ENCODE measurements at places on chromosomes 7 and 10. TPM values are rescaled to one million over a fixed set of nuclear protein-coding genes. Genes with fewer than 3 reads are reported as not detected.

GRCh38 chr7:128425850-128426249 is 16.1 kb upstream of the IMPDH1 start:
- no peaks in the 10 kb centered on the region for H3K4me1 ChIP-seq
- H3K4me3 ChIP-seq = no peak overlapping the region
- H3K27ac ChIP-seq = no peak overlapping the region
- H3K36me3 ChIP-seq = no peaks in the 10 kb centered on the region

DNA sequence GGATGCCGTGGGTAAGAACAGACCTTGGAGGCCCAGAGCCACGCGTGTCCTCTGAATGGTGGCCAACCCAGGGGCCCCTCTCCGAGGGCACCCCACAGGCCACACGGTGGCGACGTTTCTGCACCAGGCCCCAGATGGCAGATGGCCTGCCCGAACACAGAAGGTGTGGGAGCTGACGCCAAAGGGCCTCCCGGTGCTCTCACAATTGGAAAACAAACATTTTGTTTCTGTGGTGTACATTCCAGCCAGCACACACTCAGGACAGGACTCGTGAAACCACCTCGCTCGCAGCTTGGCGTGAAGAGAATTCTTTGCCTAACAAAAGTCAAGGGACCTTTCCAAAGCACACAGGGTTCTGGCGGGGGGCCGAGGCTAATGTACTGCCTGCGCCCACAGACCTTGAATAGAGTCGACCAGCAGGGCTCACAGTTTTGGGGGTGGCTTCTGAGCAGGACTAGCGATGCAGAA is 112.1 kb downstream of the FAM53B start:
- H3K4me1 ChIP-seq = no peaks in the 10 kb centered on the region
- no peak overlapping the region for H3K4me3 ChIP-seq
- DNase-seq = no peak
- H3K27ac ChIP-seq = no peak overlapping the region
- no peaks in the 10 kb centered on the region for H3K27me3 ChIP-seq
- H3K36me3 ChIP-seq = no peaks in the 10 kb centered on the region

- H3K27ac ChIP-seq = peak overlapping the region; percentile 17
- H3K36me3 ChIP-seq = no peaks in the 10 kb centered on the region
- peak overlapping the region; percentile 73 for H3K4me3 ChIP-seq
- DNase-seq = no peak
- H3K27me3 ChIP-seq = no peaks in the 10 kb centered on the region
- H3K4me1 ChIP-seq = peaks cover 26% of the 10 kb centered on the region
Measured at GRCh38 chr7:11193888-11194287, 220.2 kb downstream of the PHF14 start.

DNA sequence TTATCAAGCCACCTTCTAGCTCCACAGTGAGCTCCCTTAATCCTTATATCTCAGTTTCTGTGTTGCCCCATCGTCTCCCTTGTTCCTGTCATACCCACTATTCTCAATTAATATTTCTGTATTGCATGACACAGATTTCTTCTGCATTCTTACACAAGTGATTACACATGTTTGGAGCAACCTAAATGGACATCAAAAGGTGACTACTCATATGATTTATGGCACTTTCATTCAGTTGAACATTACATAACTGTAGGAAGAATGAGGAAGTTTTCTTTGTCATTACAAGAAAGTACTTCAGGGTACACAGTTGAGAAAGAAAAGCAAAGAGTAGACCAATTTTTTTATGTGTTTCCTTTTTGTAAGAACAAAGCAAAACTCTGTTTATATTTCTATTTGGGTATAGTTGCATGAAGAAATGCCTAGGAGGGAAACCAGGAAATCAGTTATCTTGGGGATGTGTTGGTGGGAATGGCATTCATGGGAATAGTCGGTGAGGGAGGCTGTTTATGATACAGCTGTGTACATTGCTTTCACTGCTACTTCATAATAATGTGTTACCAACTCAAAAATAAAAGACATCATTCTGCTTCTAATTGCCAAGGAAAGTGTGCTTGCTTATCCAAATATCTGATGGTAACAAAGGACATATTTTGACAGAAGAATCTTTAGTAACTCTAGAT is 23.6 kb upstream of the PRSS37 start:
- H3K36me3 ChIP-seq = no peaks in the 10 kb centered on the region
- no peaks in the 10 kb centered on the region for H3K4me1 ChIP-seq
- no peak for DNase-seq
- H3K27me3 ChIP-seq = no peaks in the 10 kb centered on the region

DNA sequence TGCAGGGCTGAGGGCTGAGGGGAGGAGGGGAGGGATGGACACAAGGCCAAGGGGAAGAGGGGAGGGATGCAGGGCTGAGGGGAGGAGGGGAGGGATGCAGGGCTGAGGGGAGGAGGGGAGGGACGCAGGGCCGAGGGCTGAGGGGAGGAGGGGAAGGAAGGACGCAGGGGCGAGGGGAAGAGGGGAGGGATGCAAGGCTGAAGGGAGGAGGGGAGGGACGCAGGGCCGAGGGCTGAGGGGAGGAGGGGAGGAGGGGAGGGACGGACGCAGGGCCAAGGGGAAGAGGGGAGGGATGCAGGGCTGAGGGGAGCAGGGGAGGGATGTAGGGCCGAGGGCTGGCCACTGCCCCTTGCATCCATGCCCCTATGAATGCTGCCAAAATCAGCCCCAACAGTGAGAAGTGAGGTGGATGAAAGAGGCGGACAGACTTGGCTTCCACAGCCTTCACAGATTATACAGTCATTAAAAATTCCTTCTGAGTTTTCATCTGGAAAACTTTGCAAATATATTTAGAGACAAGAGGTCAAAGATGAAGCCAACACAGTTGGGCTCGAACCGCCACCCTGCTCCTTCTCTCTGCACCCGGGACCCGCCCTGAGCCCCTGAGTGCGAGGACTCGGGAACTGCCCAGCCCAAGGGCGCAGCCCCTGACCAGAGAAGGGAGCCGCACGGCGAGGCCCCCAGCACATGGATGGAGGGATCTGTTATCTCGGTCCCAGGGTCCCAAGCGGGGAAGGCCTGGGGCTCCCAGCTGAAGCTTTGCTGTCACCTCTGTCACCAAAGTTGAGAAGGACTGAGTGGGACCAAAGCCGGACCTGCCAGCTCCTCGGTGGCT is 65.8 kb downstream of the DIP2C start:
- H3K27me3 ChIP-seq = no peaks in the 10 kb centered on the region
- no peaks in the 10 kb centered on the region for H3K36me3 ChIP-seq
- peaks cover 27% of the 10 kb centered on the region for H3K4me1 ChIP-seq
- peak overlapping the region; percentile 93 for H3K27ac ChIP-seq
- no peak for DNase-seq

DNA sequence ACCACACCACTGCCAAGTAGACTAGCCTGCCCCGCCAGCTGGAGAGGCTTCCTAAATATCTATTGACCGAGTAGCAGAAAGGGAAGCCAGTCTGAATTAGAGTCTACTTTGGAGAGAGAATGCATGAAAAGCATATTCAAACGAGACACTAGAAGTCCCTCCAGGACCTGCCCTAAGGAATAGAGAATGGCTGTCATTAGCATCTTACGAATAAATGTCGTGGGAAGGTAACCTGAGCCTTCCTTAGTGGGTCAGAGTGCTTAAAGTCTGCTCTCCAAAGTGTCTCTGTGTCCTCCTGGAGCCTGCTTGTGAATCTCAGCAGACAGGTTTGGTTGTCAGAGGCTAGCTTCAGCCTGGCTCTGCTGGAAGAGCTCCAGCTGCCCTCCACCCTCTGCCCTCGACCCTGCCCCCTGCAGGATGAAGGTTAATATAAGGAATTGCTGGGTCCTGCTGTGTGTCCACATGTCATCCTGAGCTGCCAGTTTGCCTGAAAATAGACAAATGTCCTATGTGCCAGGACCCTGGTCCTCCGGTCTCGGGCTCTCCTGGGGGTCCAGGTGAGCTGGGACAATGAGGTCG is 33.4 kb downstream of the FAM241B start:
- H3K27ac ChIP-seq = no peak overlapping the region
- no peaks in the 10 kb centered on the region for H3K36me3 ChIP-seq
- no peak overlapping the region for H3K4me3 ChIP-seq
- peak; percentile 77 for DNase-seq
- peaks cover 41% of the 10 kb centered on the region for H3K27me3 ChIP-seq
- H3K4me1 ChIP-seq = no peaks in the 10 kb centered on the region

BMPER gene
- total RNA-seq = 9.7 TPM

GRCh38 chr10:131077724-131078123 is 233.8 kb downstream of the TCERG1L start:
- no peak overlapping the region for H3K4me3 ChIP-seq
- H3K4me1 ChIP-seq = no peaks in the 10 kb centered on the region
- peak; percentile 73 for DNase-seq
- H3K27me3 ChIP-seq = no peaks in the 10 kb centered on the region

- no peak overlapping the region for H3K4me3 ChIP-seq
- H3K36me3 ChIP-seq = no peaks in the 10 kb centered on the region
- no peaks in the 10 kb centered on the region for H3K27me3 ChIP-seq
- no peak overlapping the region for H3K27ac ChIP-seq
- DNase-seq = peak; percentile 52
Measured at GRCh38 chr10:59622320-59623132, 87.1 kb downstream of the SLC16A9 start.

- H3K4me3 ChIP-seq = peak overlapping the region; percentile 26
- no peaks in the 10 kb centered on the region for H3K27me3 ChIP-seq
- peak; percentile 97 for DNase-seq
- H3K36me3 ChIP-seq = peaks cover 36% of the 10 kb centered on the region
- H3K4me1 ChIP-seq = peaks cover 54% of the 10 kb centered on the region
Measured at GRCh38 chr10:103637927-103638557, 144.5 kb downstream of the NEURL1 start.

CLDN3 gene
- total RNA-seq = not detected

DNA sequence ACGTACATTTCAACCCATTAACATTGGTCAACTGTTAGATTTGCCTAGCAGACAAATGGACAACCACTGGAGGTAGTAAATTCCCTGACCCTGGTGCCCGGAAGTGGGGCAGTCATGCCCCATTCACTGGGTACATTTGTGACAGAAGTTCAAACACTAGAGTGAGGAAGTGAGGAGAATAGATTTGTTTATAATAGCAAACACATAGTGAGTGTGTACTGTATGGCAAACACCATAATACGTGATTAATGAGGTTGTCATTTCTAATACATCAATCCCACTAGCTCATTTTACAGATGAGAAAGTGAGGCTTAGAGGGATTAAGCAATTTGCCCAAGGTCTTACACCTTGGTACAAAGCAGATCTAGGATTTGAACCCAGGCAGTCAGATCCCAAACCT is 181.9 kb upstream of the MKLN1 start:
- H3K4me3 ChIP-seq = no peak overlapping the region
- no peaks in the 10 kb centered on the region for H3K36me3 ChIP-seq

DNA sequence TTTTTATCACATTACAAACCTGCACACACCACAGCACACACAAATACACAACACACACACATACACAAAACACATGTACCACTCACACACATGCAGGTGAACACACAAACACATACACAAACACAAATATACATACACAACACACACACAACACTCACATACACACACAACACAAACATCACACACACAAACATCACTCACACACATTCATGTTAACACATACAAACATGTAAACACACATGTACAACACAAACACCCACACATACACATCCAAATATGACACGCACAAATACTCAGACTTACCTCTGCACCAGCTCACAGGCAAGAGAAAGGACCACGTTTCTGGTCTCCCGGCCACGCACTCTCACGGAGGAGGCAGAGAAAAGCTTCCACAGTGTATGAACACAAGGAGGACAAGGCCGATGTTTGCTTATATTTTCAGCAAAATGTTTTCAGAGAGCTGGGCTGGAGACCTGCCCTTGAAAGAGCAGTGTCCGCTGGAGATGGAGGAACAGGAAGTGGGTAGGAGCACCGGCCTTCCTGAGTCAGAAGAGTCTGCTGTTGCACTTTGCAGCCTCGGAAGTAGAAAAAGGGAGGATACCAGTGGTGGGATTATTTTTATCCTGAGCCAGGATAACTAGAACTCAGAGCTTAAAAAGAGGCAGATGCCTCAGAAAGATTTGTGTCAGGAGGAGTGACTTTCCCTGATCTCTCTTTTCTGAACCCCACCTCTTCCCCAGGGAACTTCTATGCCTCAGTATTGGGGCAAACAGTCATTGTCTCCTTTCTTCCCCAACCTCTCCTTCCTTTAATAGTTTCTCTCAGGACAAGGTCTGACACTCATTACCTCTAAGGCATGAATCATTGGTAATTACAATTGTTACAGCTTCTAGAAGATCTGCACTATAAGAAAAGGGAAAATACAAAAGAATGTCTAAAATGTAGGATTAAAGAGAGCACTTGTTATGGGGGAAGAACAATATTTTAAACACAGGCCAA is at the start of gene GIMAP6:
Gene GIMAP6, minus strand, starts transcription at position 520 of the 999 bp plus-strand sequence. CDS start 2,243 bp downstream, outside the sequence.
- peak; percentile 11 for DNase-seq
- no peaks in the 10 kb centered on the region for H3K27me3 ChIP-seq
- no peaks in the 10 kb centered on the region for H3K4me1 ChIP-seq
- H3K27ac ChIP-seq = no peak within 1 kb of the TSS
- H3K36me3 ChIP-seq = no peaks in the 10 kb centered on the region
- H3K4me3 ChIP-seq = no peak within 1 kb of the TSS
